Activated T-cell treated with anti-CD3 and anti-CD28 coated beads for 48 hours (primary cell): ENCODE measurements at places on chromosomes 5 and 9.

DNA sequence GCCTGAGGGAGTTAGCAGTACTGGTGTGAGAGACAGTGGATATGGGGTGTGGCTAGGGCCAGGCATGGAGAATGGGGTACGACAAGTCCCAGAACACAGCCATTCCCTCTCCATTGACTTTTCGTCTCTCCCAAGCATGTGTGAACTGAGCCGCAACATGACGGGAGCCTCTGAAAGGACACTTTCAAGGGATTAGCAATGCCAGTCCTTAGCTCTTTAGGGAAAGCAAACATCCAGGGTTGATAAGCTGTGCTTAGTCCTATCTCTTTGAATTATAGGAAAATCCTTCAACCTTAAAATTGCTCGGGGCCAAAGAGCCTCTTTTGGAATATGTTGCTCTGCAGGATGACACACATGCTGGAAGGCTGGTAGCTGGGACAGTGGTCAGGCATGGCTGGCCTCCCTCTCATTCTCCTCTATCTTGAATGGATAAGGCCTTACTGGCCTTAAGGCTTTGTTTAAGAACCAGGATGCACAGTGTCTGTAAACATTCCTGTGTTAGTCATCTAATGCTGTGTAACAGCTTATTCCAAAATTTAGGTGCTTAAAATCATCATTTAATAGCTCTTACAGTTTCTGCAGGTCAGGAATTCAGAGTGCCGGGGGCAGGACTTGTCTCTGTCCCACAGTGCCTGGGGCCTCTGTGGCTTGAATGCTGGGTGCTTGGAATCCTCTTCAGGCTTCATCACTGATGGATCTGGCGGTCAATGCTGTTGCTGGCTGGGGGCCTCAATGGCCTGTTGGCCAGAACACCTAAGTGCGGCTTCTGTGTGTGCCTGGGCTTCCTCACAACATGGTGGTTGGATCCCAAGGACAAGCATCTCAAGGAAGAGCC is 95.3 kb downstream of the PTTG1 start:
- no peak for DNase-seq

DNA sequence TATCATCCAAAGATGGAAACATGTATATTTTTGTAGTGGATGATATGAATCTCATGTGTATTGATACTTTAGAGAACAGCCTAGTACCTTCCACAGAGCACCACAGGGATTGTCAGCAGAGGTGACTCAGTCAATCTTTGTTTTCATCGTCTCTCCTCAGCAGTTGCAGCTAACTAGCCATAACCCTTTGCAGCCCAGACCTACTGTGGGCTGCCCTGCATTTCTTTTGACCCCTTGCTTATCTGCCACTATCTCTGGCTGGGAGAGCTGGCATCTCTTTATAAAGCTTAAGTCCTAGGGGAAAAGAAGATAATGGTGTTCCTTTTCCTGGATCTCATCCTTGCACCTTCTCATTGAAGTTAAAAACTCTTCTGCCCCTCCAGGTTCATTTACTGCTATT is 28.7 kb downstream of the HMGCR start:
- DNase-seq = no peak

GRCh38 chr5:65640240-65640639 is 15.4 kb downstream of the SHLD3 start:
- DNase-seq = no peak

GRCh38 chr5:179187229-179187678 is 127.1 kb downstream of the ZNF354C start:
- DNase-seq = no peak

DNA sequence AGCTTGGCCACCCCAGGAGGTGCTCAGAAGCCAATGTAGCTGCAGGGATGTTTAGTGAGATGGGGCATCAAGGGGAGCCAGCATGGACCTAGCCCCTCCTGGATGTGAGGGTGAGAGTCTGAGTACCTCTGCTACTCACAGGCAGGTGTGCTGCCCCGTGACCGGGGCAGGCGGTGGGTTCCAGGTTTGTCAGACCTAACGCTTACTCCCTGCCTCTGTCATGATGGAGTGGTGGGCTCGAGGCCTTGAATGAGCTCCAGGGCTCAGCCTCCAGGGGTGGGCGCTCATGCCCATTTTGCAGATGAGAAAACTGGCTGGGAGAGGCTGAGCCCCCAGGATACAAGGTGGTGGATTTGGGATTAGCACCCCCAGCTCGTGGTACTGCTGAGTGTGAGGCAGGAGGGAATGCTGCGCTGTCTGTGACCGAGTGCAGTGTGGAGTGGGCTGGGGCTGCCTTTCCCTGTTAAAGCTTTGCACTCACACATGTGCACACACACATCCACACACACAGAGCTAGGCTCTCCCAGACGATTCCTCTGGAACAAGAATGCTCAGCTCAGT is 1.5 kb downstream of the RXRA start:
- DNase-seq = no peak

- DNase-seq = no peak
Observed at GRCh38 chr5:121949885-121950284, 11.9 kb upstream of the SRFBP1 start.

DNA sequence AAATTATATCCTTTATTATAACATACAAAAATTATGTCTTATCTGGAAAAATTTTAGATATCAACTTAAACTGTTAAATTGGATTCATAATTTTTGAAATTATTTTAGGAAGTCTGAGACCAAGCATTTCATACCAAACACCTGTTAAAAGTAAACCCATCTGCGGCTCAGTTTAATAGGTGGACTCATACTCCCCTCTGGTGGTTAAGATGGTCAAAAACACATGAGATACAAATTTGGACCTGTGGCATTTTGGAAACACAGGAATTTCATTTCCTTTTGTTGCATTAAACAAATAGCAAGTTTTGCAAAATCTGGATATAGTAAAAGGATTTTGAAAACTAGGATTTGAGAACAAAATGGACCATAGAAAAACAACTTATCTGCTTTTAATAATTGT is 53.7 kb downstream of the RGMB start:
- no peak for DNase-seq

DNA sequence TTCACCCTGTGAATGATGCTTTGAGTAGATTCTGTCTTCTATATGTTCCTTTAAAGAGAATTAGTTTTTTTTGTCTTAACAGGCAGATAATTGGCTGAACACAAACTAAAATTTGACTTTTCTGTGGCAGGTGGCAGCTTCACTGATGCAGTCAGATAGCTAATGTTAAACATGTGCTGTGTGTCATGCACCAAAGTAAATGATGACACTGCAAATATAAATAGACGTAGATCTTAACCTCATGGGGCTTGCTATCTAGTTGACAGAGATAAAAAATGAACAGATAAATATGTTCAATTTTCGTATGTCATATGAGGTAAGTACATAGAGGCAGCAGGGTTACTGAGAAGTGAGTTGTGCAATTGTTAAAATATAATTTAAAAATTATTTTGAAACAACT is 82.7 kb downstream of the PARP8 start:
- no peak for DNase-seq

GRCh38 chr5:133941456-133942196 is 26.8 kb downstream of the C5orf15 start:
- DNase-seq = no peak

DNA sequence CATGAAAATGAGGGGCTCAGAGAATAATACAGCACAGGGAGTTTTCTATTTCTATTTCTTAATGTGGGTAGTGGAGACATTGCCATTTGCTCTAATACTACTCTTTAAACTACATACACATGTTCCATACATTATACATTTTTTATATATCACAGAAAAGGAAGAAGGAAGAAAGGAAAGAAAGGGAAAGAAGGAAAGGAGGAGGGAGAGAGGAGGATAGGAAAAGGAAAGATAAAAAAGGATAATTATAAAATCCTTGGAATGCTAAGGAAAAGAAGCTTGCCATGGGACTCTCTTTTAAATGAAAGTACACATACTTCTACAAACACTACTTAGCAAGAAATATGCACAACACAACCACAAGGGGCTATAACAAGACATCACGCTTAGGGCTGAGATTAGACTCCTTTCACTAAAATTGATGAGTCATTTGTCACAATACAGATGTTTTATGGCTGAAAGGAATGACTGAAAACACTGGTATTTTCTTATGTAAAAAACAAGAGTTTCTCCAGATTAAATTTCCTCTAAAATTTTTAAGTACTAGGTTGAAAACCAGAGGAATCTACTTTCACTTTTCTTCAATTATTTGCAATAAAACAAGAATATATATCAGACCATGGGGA is 219.8 kb downstream of the ARL15 start:
- no peak for DNase-seq

GRCh38 chr5:997001-997474 is 11.6 kb upstream of the NKD2 start:
- no peak for DNase-seq

GRCh38 chr5:72149742-72150141 is 42.5 kb downstream of the MAP1B start:
- DNase-seq = no peak

GRCh38 chr5:134582941-134583340 is 49.7 kb downstream of the SAR1B start:
- DNase-seq = no peak

DNA sequence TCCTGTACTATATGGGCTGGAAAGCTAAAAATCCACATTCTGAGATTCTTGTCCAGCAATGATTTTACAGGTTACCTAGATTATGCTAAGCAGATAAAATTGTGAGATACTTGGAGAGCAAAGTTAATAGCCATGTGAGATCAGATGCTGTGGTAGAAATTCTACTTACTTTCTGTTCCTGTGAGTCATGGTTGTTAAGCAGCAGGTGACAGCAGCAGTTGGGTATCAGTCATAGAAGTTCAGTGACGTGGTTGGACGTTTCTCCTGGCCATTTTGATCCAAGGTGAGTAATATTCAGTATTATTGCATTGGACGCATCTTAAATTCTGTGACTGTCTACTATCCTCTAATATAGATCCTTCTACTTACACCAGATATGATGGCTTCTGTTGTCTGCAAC is 524.5 kb downstream of the TMEM38B start:
- DNase-seq = no peak

- DNase-seq = no peak
Observed at GRCh38 chr9:73095425-73095824, 56.2 kb upstream of the ANXA1 start.

- no peak for DNase-seq
Observed at GRCh38 chr5:31106691-31107090, 86.8 kb upstream of the CDH6 start.
